ENCODE measurements at places on chromosomes 2 and 18.

- DNase-seq, result no peak
These were observed 45.0 kb upstream of the RIT2 start for GRCh38 chr18:43160509-43160908.

GRCh38 chr2:191384829-191385228, 139.6 kb downstream of the MYO1B start:
- no peak for DNase-seq

DNA sequence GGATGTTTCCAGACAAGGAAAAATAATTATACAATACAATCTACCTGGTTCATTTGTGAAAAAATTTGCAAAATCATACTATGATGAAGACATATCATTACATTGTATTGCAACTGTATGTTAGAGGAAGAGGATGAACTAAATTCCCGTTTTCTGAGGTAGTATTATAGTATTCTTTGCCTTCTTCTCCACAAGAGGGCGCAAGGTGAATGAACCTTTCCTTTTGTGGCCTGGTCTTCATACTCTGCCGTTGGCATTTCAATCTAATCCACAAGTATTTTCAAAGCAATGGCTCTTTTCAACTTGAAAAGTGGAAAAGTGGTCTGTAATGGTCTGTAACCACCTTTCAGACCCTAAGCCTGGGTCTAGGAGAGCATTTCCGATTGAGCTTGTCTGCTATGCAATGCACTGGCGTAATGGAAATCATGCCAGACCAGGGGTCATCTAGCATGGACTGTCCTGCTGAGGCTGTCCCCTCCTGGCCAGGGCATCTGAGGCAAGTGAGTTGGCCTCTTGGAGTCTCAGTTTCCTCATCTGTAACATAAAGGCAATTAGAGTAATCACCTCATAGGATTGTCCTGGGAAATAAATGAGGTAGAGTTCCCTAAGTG, 30.8 kb upstream of the ZNF396 start:
- DNase-seq, result peak; percentile 68

DNA sequence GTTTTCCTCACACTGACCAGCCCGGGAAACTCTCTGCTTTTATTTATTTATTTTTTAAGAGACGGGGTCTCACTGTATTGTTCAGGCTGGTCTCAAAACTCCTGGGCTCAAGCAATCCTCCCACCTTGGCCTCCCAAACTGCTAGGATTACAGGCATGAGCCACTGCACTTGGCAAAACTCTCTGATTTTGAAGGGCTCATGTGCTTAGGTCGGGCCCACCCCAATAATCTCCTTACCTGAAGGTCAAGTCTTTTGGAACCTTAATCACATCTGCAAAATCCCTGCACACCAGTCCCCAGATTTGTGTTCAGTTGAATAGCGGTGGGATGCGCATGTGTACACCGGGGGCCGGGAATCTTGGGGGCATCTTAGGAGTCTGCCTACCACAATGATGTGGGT, 7.7 kb upstream of the ECEL1 start:
- no peak for DNase-seq

DNA sequence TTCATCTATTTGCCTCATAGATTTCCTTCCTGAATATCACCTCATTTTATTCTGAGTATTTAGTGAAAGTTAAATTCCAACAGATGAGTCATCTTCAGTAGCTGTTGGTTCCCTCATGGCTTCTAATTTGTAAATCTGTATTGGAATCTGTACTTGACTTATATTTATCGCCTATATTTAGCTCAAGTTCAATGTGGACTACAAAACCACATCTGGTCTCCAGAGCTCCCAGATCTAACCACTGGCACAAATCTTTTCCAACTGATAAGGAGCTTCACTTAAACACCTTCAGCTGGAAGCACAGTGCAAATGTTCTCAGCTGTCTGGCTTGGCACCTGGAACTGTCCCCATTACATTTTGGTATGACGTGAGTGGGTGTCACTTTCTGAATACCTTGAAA, 82.8 kb upstream of the DSEL start:
- no peak for DNase-seq

DNA sequence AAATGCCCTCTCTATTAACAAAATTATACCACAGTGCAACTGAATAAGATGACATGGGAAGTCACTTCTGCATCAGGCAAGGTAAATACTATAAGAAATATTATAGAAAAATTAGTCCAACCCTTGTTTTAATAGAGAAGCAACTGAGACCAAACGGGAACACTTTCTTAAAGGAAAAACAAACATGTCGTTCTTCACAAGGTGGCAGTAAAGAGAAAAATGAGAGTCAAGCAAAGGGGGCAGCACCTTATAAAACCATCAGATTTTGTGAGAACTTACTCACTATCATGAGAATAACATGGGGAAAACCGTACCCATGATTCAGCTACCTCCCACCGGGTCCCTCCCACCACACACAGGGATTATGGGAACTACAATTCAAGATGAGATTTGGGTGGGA, 481.7 kb upstream of the CRIM1 start:
- DNase-seq, result no peak

DNA sequence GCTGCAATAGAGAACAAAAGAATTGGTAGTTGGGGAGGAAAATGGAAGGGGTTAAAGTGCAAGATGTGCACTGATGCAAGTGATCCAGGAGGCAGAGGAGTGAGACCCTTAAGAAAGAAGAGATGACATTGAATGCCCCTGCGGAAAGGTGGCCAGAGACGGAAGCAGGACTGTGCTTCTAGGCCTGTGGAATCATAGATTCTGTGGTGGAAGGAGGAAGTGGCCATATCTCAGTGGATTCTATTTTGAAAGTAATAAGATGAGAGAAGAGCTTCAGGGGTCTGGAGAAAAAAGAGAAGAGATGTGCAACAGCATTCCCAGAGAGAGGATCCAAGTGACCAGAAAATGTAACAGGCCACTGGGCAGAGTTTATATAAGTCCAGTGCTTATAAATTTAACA, 18.6 kb upstream of the GYPC start:
- DNase-seq, result no peak

- no peak for DNase-seq
These were observed 8.8 kb downstream of the NABP1 start for GRCh38 chr2:191686729-191687128.

- no peak for DNase-seq
These were observed 187.3 kb upstream of the CTAGE1 start for GRCh38 chr18:22604986-22605421.

GRCh38 chr2:28662044-28662443, 89.6 kb upstream of the PPP1CB start:
- no peak for DNase-seq

- no peak for DNase-seq
These were observed 21.1 kb downstream of the ST3GAL5 start for GRCh38 chr2:85867556-85868292.

DNA sequence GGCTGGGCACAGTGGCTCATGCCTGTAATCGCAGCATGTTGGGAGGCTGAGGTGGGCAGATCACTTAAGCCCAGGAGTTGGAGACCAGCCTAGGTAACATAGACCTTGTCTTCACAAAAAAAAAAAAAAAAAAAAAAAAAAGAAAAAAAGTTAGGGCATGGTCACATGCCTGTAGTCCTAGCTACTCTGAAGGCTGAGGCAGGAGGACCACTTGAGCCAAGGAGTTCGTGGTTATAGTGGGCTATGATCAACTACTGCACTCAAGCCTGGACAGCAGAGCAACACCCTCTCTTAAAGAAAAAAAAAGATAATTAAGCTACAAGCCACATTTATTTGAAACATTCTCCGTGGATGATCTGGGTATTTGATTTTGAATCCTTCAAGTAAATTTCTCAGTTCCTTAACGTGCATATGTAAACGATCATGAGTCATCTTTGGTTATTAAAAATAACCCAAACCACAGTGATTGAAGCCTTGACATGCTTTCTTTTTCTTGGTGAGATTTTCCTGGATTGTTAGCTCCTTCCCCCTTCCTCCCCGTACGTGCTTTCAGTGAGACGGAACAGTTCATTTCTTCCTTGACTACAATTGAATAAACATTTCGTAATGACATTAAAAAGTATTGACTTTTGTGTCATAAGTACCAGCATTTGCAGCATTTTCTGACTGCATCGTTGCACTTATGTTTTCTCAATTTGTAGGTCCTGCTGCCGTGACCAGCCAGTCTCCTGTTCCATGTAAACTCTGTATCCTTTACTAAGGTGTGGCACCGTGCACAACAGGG, 20.3 kb downstream of the RMC1 start:
- peak; percentile 49 for DNase-seq

- no peak for DNase-seq
These were observed 81.3 kb upstream of the EPB41L3 start for GRCh38 chr18:5625076-5625475.

GRCh38 chr2:11521775-11522174, 12.1 kb upstream of the GREB1 start:
- no peak for DNase-seq

GRCh38 chr2:248724-249123, 15.1 kb downstream of the SH3YL1 start:
- DNase-seq, result no peak

DNA sequence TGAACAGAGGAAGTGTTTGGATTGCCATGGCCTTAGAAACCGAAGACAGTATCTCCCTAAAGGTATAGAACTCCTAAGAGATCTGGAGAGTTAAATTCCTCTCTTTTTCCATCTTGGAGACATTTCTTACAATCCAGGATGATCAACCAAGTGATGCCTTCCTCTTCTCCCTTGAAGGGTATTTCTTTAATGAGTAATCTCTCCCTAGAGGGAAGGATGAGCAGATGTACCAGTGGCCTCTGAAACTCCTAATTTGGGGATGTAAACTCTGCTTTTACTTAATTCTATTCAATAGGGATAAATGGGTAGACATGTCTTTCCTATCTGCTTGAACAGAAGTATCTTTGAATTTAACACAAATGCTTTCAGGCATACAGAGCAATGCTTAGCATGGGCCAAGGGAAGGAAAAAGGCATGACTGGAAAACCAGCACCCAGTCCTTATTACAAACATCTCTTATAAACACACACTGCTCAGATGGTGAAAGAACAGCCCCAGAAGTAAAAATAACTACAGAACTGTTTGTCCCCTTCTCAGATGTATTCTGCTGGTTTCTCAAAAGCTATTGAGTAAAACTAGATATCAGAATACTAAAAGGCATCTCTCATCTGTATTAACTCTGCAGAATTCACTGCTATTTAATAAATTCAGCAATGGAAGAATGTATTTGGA, 4.7 kb upstream of the THNSL2 start:
- DNase-seq, result no peak

DNA sequence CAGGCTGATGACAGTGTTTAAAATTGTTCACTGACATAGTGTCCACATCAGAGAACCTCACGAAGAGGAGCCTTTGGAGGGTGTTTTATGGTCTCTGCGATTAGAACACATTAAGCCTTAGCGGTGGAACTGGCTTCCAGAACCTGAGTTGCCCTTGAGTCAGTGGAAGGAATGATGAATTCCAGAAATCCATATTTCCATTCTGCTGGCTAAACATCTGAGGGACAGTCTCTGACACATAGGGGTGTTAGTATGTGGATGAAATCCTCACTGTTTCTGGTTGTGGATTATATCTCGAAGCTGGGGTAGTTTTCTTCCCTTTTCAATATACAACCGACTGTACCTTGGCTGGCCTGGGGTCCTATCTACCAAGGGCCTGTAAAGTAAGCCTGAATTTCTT, 4.0 kb downstream of the CASP10 start:
- no peak for DNase-seq

DNA sequence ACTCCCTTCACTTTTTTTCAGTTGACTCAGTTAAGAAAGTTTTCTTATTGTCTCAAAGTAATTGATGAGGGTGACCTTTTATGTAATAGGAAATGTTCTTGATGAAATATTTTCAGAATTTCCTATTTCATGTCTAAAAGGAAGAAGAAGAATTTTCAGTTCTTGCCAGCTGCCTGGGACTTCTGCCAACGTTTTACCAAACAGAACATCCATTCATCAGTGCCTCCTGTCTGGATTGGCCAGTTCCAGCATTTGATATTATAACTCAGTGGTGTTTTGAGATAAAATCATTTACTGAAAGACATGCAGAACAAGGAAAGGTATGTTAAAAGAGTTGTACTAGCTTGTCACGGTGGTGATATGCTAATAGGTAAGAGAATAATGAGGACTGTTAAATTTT, 104.7 kb upstream of the MYO3B start:
- DNase-seq, result no peak

- DNase-seq, result no peak
These were observed 64.4 kb downstream of the IKZF2 start for GRCh38 chr2:213087040-213087439.

DNA sequence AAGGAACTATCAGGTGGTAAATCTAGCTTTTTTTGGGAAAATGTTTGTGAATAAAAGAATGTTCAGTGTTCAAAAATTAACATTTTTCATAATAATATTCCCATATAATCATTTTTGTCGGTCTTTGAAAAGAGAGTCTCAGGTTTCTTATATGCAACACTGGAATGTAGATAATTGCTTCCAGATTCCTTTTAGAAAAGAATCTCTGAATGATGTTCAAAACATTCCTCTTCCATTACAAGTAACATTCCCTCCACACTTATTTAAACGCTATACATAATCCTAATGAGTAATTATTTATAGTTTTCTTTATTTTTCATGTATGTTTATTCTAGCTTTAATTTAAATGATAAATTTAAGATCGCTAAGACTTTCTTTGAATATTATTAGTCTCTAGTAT, 7.0 kb downstream of the ZSWIM2 start:
- no peak for DNase-seq

- no peak for DNase-seq
These were observed 94.1 kb downstream of the FHOD3 start for GRCh38 chr18:36391426-36392145.

- DNase-seq, result no peak
These were observed 56.4 kb downstream of the SCN3A start for GRCh38 chr2:165147186-165148045.

- DNase-seq, result no peak
These were observed 186.6 kb downstream of the MTX2 start for GRCh38 chr2:176455816-176456291.

DNA sequence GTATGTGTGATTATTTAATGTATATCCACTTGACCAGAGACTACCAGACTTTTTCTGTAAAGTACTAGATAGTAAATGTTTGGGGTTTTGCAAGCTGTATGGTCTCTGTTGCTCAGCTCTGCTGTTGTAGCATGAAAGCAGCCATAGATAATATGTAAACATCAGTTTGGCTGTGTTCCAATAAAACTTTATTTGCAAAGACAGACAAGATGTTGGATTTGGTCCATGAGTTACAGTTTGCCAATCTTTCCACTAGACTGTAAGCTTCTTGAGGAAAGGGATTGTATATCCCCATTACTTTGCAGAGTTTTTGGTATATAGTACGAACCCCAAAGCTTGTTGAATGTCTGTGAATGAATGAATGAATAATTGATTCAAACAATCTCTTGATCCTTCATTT, 17.2 kb downstream of the REL start:
- DNase-seq, result no peak

DNA sequence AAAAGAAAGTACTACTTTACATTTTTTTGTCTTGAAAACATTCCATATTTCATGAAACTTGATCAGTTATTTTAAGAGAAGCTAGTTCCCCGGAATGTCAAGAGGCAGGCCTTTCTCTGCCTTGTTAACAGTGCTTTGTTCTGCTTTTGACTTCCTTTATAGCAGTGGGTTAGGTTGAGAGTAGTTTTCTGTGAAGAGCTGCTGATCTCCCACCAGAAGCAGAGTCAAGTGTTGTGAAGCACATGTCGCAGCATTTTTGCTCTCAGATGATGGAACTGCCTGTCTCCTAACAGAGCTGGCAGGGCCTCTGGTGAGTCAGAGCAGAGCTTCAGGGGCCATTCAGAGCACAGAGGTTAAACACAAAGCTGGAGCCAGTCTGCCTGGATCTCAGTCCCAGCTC, 871.8 kb downstream of the SLC4A3 start:
- DNase-seq, result no peak
